Hepatic stellate cell (primary cell): ENCODE measurements at places on chromosomes 16 and 17.

DNA sequence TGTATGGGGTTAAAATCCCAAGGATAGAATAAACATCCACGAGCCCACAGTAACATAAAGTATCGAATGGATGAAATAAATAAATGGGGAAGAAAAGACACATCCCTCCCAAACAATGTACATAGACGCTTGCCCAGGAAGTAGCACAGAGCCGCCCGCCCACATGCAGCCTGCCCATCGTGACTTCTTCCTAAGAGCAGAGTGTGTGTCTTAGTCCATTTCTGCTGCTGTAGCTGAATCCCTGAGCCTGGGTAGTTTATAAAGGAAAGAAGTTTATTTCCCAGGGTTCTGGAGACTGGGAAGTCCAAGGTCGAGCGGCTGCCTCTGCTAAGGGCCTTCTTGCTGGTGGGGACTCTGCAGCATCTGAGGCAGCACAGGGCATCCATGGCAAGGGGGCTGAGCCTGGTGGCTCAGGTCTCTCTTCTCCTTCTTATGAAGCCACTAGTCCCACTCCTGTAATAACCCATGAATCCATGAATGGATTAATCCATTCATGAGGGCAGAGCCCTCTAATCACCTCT, 39.4 kb upstream of the ZNF469 start:
- DNase-seq: no peak

DNA sequence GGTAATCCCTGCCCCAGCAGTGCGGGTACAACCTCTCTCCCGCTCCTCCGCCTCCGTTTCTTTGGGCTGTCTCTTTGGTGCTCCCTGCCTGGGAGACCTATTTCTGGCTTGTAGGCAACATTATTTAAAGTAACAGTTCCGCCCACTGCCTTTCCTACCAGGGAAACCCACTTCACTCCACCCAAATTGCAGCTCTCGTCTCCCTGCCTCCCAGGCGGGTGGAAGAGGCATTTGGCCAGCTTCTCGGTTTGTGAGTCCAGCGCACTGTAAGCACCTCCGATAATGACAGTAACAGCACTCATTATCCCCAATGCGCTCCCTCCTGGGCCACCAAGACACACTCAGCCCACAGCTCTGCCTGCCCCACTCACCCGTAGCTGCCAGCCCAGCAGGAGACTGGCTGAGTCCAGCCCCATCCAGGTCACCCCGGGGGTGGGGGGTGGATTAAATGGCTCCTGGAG, 165.1 kb upstream of the CDC42EP4 start:
- no peak for DNase-seq

DNA sequence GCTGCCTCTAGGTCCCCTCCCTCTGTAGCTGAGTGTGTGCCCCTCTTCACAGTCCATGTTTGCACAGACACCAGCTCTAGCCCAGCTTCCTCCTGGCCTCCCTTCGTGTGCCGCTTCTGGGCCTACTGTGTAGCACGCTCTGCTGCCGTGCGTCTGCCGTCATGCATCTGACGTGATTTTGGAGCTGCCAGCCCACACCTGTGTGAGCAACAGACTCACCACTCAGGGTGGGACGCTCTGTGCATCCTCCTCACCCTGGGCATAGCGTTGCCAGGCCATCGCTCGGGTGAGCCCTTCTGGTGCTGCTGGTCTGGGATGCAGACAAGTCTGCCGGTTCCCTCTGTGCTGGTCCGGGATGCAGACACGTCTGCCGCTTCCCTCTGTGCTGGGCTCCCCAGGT, 39.4 kb upstream of the ZNF750 start:
- DNase-seq: no peak

DNA sequence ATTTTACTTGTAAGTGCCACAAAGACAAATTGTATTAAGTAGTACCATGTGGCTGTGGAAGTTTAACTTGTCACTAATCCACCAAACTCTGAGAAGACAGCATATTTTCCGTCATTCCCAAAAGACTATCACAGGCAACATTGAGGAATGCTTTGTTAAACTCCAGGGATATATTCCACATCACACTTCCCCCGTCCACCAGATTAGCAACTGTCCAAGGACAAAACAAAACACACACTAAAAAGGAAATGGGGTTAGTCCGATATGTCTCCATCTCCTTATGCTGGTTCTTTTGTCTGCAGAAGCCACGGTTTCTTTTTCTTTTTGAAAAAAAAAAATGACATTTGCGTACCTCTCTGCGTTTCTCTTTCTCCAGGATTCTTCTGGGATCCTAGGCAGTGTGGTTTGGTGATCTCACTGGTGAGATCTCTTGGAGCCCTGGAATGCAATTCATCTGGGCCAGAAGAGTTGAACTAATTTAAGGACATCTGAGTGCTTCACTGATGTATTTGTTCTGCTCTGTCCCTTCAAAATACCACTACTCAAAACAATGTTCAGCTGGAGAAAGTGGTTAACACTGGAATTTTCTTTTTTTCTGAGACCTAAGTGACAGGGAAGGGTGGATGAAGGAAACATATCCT, 40.6 kb downstream of the PRKCB start:
- DNase-seq: no peak

DNA sequence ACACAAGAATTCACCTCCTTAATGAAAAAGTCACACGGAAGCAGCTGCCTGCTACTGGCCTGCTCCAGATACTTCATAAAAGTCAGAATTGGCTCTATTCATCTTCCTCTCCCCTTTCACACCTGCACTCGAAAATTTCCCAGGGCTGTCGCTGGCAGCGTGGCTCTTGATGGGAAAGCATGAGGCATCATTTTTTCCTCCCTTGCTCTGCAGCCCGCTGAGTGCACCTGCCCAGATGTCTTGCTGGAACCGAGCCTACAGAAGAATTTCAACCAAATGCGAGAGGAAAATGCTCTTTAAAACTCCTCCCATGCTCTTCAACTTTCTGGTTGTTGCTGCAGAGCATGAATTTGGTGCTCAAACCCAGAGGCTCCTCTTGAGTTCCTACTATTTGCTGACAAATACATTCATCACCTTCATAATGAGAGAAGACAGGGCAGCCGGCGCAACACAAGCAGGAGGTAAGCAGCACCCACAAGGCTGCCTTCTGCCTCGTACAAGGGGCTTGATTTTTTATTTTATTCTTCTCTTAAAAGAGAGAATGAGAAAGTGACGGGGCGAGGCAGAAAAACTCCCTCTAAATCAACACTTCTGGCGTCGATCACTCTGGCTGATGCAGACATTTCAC, 146.8 kb downstream of the ZFHX3 start:
- no peak for DNase-seq

DNA sequence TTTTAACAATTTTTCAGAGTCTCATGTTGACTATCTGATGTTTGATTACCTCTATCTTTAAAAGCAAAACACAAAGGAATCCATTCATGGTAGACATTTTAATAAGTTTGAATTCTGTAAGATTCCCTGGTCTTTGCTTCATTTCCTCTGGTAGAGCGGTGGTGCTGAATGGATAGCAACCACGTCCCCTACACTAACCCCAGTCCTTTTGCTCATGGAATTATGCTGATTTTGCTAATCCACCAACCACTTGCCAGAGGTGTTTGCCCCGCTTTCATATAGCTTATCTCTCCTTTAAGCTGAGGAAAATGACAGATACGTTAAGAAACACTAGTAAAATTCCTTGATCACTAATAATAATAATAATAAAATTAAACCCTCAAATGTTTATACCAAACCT, 9.5 kb downstream of the KCNJ16 start:
- peak; percentile 10 for DNase-seq

- peak; percentile 78 for DNase-seq
Observed at GRCh38 chr16:3983081-3983520, 102.6 kb upstream of the CREBBP start.

- no peak for DNase-seq
Observed at GRCh38 chr16:27291722-27292240, 22.0 kb upstream of the IL4R start.

- DNase-seq: no peak
Observed at GRCh38 chr17:36590082-36590481, 1.6 kb upstream of the DHRS11 start.

DNA sequence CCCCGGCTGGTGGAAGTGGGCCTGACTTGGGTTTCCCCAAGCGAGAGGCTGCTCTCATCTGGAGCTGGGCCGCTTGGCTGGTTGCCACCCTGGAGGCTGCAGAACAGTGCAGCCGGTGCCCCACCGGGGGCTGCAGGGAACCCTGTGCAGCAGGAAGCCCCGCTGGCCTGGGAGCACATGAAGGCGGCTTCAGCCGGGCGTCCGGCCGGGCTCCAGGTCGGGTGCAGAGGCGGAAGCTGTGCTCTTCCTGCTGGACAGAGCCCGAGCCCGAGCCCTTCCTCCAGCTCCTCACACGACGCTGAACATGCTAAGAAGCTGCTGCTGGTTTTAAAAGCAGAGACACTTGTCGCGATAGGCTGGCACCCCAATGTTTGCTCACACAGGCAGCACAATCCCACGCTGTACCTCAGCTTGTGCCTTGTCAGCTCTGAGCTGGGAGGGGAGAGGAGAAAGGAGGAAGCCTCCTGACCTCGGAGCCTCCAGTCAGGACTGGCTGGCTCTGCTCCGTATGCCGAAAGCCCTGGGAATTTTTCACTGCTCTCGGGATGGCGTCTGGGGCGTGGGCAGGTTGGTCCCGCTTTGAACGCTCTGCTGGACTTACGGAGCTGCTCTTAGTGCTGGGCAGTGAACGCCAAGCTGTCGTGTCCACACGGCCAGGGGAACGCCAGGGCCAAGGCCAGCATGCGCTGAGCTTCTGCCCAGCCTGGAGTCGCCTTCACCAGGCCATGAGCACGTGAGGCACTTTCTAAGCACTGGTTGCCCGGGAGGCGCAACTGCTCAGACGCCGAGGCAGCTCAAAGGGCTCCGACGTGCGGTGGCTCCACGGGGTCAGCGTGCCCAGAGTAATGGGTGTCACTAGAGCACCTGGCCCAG, 8.8 kb downstream of the CDK5R1 start:
- peak; percentile 70 for DNase-seq

- DNase-seq: peak; percentile 73
Observed at GRCh38 chr17:82492643-82493225, 26.8 kb upstream of the FOXK2 start.

DNA sequence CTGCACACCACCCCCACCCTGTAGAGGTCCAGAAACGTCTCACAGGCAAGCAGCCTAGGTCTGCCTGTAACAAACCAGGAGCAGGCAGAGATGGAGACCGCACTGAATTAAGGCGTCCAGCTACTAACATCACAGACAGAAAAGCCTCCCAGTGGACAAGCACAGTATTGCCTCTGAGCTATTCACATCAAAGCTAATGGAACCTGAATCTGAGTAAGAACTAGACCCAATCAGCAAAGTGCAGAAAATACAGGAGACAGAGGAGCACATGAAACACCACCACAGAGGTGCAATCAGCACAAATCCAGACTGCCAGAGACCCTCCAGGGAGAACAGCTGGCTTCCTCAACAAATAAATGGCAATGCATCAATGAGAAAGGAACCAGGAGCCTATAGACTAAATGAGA, 22.2 kb upstream of the PEMT start:
- DNase-seq: peak; percentile 60

- peak; percentile 11 for DNase-seq
Observed at GRCh38 chr16:17318238-17318637, 152.5 kb downstream of the XYLT1 start.

- no peak for DNase-seq
Observed at GRCh38 chr16:90011508-90011819, 7.8 kb downstream of the DBNDD1 start.

GRCh38 chr16:86334079-86334635, 176.2 kb upstream of the FOXF1 start:
- no peak for DNase-seq

DNA sequence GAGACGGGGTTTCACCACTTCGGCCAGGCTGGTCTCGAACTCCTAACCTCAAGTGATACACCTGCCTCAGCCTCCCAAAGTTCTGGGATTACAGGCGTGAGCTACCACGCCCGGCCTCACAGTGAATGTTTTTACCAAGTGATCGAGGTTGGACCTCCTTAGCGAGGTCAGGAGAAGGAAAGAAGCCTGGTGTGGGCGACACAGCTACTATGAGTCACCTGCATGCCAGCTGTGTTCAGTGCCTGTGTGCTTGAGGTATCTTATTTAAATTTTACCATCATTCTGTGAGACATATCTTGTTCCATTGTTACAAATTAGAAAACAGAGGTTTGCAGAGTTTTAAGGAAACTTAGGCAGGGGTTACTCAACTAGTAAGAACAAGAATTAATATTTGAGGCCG, 174.8 kb upstream of the DYNLRB2 start:
- DNase-seq: no peak

- no peak for DNase-seq
Observed at GRCh38 chr17:80318166-80318565, 57.5 kb downstream of the RNF213 start.

- no peak for DNase-seq
Observed at GRCh38 chr16:19808061-19808641, 76.5 kb downstream of the GPRC5B start.

DNA sequence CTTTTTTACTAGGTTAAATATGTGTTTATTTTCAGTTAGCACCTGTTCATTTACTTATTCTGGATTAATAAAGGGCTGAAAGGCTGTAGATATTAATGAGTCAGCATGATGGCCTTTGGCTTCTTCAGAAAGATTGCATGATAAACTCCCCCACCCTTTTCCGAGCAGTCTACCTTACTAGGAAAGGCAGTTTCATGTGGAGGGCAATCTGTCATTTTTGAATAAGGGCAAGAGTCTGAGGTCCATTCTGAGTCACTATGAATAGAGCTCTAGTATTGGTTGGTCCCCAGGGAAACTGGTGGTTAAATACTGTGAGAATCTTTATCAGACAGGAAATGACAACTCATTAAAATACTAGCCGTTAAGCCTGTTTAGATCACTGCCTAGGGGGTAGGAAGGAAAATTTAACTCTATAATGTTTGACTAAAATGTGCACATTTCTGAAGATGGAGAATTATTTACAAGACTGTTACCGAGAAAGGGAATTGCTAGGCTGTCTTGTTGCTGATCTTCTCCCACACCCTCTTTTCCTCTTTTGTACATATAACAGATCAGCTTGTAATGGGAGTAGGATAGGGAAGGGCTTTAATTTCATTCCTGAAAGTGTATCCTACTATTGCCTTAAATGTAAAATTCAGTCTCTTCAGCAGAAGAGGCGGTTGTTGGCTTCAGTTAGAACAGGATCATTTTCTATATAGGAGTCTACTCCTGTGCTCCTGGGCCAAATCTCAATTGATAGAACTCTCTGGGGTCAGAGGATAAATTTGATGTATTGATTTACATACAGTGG, 63.3 kb downstream of the TUBD1 start:
- DNase-seq: peak; percentile 70
